ENCODE measurements at places on chromosomes 1 and 21. TPM values are rescaled to one million over a fixed set of nuclear protein-coding genes. Genes with fewer than 3 reads are reported as not detected.

The PAQR7 gene
- total RNA-seq: 6.4 TPM

The CDC73 gene
- 46.0 TPM for total RNA-seq

The GREM2 gene
- total RNA-seq: 2.9 TPM

The PTPRF gene
- total RNA-seq: 75.7 TPM

The TMPRSS3 gene
- total RNA-seq: 0.09 TPM

The FMO2 gene
- total RNA-seq: 0.36 TPM

The RNF207 gene
- total RNA-seq: 11.9 TPM

The IL19 gene
- not detected for total RNA-seq

The NHLH2 gene
- total RNA-seq: 59.6 TPM

The ROR1 gene
- 14.0 TPM for total RNA-seq

The SETDB1 gene
- total RNA-seq: 57.9 TPM

The BRDT gene
- not detected for total RNA-seq

DNA sequence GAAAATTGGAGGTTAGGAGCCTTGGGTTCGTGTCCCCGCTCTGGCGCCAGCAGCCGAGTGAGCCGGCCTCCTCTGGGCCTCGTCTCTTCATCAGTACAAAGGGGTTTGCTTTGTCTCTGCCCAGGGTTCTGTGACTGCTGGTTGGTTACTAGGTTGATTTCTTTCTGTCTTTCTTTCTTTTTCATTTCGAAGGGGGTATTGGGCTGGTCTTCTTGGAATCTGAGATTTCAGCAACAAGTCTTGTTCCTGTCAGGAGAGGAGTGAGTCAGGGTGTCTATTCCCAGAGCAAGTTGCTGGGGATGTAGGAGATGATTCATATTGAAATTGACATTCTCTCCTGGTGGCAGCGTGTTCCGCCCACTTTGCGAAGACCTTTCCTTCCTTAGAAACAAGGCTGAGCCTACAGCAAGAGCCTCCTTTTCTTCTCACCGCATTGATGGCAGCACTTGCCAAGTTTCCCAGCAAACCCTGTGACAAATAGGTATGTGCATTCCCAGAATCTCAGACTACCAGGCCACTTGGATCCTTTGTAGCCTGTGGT lies 79.2 kb downstream of the MAN1C1 start:
- no peak for DNase-seq

DNA sequence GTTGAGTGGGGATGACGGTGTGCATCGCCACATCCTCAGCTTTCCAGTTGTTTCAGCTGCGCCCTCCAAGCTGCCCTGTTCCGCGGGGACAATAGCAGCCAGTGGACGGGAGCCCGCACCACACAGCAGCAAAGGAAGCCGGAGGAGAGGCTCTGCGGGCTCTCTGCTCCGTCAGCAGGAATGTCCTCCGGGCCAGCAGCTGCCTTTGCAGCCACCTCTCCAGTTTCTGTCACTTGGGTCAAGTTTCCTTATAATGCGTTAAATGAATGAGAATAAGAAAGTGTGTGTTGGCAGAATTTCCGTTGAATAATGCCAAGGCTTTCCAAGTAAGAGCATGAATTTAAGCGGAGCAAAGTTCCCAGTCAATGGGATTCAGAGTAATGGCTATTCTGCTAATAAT lies 263.3 kb downstream of the KIF26B start:
- DNase-seq: no peak

DNA sequence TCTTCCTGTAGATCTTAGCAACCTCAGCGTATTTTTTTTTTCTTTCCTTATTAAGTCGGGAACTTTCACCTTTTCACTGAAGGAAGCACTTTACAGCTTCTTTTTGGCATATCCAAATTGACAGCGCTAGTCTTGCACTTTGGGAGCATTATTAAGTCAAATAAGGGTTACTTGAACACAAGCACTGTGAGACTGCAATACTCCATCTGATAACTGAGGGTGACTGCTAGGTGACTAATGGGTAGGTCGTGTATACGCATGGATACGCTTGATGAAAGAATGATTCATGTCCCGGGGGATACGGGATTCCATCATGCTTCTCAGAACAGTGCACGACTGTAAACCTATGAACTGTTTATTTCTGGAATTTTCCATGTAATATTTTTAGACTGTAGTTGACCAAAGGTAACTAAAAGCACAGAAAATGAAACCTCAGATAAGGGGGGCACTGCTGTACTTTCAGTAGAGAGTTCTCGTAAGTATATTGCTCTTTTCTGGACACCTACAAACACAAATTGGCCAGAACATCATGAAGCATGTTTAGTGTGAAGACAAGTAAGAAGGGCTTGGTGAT lies 364.7 kb downstream of the SMYD3 start:
- DNase-seq: no peak

DNA sequence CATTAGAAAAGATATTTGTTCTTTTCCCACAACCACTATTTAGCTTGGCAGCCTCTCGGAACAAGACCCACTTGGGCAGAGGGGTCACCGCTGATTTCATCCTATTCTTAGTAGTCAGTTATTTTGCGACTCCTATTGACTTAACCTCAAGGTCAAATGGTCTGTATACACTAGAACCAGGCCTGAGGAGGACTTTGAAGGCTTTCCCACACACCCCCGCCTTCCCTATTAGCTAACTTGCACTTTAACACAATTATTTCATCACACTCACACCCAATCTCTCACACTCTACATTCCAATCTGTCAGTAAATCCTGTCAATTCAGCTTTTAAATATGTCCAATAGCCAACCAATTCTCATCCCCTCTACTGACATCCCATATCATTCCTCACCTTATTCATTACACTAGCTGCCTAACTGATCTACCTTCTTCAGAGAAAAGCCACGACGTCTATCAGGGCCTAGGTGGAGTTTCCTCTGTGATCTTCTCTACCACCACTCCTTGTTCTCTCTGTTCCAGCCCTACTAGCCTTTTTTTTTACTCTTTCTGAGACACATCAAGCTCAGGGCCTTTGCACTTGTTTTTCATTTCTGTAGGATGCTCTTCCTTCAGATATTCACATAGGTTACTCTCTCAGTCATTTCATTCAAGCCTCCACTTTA lies 1.0 kb upstream of the NIBAN1 start:
- DNase-seq: no peak

- DNase-seq: no peak
Observed at GRCh38 chr1:168468042-168468809, 75.6 kb downstream of the XCL2 start.

DNA sequence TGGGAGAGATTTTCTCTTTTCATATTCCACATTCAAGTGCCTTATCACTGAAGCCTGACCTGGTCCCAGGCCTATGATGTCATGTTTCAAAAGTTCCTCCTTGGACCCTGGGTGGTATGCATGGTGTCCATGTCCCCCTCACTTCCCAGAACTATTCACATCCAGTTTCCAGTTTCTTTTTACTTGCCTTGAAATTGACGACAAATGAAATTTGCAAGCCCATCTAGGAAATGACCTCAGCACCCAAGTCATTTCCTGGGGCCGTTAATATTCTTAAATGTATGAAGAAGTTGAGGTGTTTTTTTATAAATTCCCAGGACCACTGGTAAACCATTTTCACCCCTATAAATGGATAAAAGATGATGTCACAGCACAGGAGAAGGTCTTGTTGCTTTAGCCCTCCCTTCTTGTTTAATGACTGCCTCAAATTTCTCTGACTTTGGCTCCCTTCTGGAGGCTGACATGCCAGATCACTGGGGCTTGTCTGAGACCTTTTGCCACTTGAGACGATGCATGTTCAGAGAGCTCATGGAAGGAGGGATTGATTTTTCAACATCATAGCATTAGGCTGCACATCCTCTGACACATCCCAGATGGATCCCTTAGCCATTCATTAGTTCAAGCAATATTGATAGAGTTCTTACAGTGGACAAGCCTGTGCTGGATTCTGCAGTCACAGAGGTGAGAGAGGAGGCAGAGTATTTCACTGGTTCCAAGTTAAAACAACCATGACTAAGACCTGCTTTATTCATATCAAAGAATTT lies 221.3 kb downstream of the PLPP3 start:
- no peak for DNase-seq

- DNase-seq: no peak
Observed at GRCh38 chr1:64946916-64947315, 19.4 kb downstream of the JAK1 start.

GRCh38 chr1:92859400-92860039 lies 27.7 kb downstream of the RPL5 start:
- DNase-seq: no peak

DNA sequence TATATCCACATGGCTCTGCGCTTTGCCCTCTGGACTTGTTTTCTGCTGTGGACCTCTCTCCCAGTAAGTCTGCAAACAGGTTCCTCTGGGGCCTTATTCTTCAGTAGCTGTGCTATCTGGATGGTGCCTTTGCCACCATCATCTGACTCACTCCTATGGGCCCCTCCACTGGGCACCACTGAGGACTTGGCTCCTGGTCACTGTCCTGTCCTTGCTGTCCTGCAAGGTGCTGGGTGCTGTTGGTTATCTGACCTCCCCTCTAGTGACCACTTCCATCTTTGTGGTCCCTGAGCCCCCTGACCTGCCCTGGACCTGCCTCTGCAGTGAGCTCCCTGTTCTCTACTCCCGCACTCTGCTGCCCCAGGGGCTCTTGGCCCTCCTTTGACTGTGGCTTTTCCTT lies 6.7 kb downstream of the CNIH3 start:
- no peak for DNase-seq

DNA sequence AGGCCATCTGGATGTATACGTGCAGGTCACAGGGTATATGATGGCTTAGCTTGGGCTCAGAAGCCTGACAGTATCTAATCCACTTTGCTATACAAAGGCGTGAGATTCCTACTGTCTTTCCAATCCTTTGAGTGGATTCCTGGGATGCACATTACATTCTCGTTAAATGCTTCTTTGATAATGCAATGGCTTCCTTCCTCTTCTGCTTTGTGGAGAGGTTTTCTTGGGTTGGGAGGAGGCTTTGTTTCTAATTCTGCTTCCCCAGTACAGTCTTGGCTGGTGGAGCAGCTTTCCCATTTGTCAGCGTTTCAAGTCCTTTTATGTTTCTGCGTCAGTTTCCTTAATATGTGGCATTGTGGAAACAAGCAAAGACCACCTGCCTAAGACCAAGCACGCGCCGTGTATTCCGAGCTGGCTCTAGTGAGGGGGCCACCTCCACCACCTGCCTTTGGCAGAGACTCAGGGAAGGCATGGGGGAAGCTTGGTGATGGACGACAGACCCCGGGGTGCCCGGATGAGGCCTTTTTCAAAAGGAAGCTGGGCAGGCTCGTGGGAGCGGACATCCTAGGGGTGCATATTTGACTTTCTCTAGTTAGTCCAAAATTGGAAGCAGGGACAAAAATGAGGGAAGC lies 72.7 kb downstream of the WDR4 start:
- DNase-seq: no peak

- DNase-seq: no peak
Observed at GRCh38 chr1:153353226-153353947, 4.3 kb upstream of the S100A9 start.

DNA sequence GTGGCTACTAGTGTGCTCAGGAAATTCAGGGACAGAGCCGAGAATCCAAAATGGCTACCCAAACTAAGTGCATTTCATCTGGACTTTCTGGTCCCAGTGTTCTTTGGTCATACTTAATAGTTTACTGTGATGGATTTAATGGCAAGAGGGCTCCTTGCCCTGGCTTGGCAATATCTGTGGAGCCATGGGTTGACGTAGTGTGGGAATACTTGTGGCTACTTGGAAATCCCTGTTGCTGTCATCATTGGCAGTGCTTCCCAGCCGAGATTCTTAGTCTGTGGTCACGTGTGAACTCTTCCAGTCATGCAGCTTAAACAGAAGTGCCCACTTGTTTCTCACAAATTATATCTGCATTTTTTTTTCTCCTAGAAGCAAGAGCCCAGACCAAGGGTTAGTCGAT lies 198.9 kb downstream of the HS2ST1 start:
- DNase-seq: no peak

- no peak for DNase-seq
Observed at GRCh38 chr1:160850993-160851392, 11.7 kb downstream of the CD244 start.

- no peak for DNase-seq
Observed at GRCh38 chr1:24619376-24619775, 23.7 kb upstream of the SRRM1 start.

- DNase-seq: no peak
Observed at GRCh38 chr1:59693406-59693805, 121.3 kb upstream of the HOOK1 start.

- no peak for DNase-seq
Observed at GRCh38 chr21:25558123-25558522, 49.2 kb downstream of the MRPL39 start.

- DNase-seq: no peak
Observed at GRCh38 chr1:5781079-5781478, 211.1 kb downstream of the NPHP4 start.
